EL (cell line): ENCODE measurements at places on chromosomes 13 and 19.

DNA sequence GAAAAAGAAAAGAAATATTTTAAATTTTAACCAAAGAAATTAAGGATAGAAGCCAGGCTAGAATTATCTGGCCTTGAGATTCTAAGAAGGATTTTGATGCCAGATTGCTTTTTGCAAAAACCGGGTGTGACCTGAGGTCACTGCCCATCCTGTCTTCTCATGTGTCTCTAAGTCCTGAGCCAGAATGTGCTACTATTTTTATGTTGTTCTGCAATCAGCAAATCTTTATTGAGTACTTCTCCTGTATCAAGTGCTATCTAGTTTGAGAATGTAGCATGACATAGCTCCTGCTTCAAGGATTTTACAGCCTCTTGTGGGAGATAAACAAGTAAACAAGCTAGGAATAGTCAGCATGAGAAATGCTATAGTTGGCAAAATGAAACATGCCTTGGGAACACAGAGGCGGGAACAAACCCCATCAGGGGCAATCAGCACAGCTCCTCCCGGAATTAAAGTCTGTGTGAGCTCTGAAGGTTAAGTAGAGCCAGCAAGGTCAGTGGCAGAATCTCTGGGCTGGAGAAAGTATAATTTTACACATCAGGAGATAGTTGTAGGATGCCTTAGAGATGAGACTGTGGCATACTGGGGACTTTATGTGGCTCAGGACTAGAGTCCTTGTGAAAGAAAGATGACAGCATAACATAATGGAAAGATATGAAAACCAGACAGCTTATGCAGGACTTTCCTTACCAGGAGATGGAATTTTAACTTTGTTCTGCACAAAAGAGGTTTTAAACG lies 899.5 kb upstream of the SLC10A2 start:
- no peak for DNase-seq

GRCh38 chr19:35088131-35088913 lies 27.3 kb upstream of the FXYD3 start:
- DNase-seq = peak; percentile 95

GRCh38 chr19:36013280-36014011 lies 567 bp downstream of the ALKBH6 start:
- no peak for DNase-seq

GRCh38 chr13:77350811-77351210 lies 23.9 kb upstream of the MYCBP2 start:
- DNase-seq = no peak

- DNase-seq = no peak
Measured at GRCh38 chr19:51421229-51422052, 4.0 kb upstream of the SIGLEC10 start.

GRCh38 chr19:19653597-19654147 lies 9.8 kb downstream of the ATP13A1 start:
- no peak for DNase-seq

DNA sequence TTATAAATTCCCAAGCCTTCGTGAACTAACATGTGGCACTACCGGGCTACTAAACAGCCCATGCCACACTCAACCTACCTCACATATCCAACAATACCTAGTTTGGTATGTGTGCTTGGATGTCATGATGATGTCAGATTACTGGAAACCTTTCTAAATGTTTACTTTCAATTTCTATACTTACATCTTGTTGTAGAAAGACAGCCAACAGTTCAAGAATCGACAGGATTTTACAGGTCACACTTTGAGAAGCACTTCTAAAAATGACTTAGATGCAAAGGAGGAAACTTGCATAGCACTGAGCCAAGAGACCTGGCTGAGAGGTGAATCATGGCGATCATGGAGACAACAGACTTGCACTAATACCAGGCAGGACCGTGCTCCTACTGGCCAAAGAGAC lies 209.9 kb downstream of the COL4A1 start:
- no peak for DNase-seq

DNA sequence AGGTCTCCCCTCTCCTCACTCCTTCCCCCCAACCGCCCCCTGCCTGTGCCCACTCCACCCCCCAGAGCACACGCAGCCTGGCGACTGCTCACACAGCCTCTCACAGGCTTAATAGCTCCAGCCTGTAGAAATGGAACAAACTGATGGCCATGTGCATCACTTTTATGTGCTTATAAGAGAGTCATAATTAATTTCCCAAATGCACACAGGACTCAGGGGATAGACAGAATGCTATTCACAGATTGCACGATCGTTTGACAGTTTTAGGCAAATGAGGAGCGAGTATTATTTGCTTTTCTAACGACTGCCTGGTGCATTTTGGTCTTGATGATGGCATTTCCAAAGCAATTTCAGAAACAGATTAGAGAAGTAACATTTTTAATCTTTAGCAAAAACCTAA lies 97.7 kb upstream of the VSTM2B start:
- DNase-seq = no peak

GRCh38 chr13:60467098-60467497 lies 70.1 kb downstream of the TDRD3 start:
- no peak for DNase-seq

DNA sequence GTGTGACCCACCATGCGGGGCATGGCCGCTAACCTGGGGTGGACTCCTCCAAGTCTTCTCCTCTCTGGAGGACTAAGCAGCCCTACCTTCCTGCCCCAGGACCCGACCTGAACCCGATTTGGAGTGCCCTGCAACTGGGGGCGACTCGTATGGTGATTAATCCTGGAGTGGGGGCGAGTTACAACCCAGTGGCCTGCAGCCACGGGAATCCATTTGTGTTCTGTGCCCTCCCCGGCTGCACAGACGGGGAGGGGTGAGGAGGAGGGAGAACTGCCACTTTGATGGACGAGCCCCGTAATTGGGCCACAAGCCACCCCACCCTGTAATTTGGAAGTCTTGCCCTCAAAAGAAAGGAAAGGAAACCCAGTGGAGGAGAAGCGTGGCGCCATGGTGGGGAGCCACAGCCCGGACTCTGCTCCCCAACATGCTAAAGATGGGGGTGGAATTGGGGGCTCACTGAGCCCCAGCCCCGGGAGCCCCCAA lies 18.0 kb downstream of the PRR36 start:
- no peak for DNase-seq

DNA sequence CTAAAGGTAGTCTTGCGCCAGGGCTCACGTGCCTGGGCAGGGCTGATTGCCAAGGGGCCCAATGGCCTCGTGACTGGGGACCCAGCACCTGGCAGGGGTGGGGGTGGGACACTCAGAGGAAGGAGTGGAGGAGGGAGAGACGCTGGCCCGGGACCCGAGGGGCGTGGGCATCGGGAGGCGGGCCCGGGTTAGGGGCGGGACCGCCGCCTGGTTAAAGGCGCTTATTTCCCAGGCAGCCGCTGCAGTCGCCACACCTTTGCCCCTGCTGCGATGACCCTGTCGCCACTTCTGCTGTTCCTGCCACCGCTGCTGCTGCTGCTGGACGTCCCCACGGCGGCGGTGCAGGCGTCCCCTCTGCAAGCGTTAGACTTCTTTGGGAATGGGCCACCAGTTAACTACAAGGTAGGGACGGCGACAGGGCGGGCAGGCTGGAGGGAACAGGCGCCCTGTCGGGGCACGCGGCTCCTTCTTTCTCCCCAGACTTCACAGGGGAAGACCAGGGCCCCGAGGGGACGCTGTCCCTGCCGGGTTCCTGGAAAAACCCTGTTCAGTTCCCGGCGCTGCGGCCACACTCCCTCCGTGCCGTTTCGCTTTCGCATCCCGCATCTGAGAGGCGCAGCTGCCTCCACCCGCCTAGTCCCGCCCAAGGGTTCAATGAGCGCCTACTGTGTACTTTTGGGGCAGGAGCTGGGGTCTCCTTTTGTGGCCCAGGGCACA lies at the start of gene IFI30:
TSS of gene IFI30 (plus strand) at position 242 of the 717 bp plus-strand sequence. CDS start at position 271, 29 bp downstream.
- peak; percentile 49 for DNase-seq

GRCh38 chr19:14473978-14474578 lies 1.1 kb downstream of the PTGER1 start:
- DNase-seq = no peak

DNA sequence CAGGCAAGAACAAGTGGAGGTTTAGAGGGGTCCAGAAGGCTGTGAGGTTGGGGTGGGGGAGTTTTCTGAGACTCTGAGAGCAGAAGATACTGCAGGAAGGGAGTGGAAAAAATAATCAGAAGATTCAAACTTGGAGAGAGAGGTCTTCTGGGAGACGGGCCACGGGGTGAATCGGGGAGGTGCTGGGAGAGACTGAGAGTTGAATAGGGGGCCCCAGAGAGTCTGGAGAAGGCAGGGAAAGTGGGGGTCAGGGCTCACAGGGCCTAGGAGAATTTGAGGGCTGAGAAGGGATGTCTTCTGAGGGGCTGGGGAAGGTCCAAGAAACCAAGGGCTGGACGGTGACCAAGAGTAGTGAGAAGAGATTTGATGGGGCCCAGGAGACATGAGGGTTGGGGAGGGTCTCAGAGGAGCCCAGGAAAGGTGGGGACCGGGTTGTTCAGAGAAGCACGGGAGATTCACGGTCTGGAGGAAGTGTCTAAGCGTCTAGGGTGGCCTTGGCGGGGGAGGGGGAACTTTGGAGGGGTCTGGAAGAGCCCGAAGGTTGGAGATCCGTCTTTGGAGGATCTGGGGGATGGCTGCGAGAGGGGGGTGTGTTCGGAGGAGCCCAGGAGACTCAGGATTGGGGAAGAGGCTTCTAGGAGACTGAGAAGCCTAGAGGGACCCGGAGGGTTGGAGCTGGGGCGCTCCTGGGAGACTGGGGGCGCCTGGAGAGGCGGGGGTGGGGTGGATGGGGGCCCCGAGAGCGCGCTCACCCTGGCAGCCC lies 1.5 kb downstream of the KCNC3 start:
- no peak for DNase-seq

GRCh38 chr13:101416181-101417042 lies at the start of gene NALCN:
TSS of gene NALCN (minus strand) at chr13:101416508. CDS start at chr13:101399126, 17,382 bp downstream.
- DNase-seq = peak; percentile 38

DNA sequence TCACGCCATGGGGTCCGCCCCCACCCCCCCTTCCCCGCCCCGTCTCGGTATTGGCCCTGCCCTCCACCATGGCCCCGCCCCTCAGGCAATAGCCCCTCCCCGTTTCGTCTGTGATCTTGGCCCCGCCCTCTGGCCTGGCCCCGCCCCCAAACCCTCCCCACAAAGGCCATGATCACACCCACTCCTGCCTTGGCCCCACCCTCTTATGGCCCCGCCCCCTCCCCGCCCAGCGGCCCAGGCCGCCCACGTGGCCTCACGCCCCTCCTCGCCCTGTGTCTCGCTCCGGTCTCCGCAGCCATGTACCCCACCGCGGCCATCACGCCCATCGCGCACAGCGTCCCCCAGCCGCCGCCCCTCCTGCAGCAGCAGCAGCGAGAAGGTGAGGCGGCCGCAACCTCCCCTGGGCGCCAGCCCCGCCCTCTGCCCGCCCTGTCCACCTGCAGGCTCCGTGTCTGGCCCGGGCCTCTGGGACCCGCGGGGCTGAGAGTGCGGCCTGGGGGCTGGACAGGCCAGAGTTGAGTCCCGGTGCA lies 61.3 kb downstream of the CELF5 start:
- no peak for DNase-seq

GRCh38 chr19:23394511-23394910 lies 760 bp downstream of the ZNF91 start:
- DNase-seq = peak; percentile 46

DNA sequence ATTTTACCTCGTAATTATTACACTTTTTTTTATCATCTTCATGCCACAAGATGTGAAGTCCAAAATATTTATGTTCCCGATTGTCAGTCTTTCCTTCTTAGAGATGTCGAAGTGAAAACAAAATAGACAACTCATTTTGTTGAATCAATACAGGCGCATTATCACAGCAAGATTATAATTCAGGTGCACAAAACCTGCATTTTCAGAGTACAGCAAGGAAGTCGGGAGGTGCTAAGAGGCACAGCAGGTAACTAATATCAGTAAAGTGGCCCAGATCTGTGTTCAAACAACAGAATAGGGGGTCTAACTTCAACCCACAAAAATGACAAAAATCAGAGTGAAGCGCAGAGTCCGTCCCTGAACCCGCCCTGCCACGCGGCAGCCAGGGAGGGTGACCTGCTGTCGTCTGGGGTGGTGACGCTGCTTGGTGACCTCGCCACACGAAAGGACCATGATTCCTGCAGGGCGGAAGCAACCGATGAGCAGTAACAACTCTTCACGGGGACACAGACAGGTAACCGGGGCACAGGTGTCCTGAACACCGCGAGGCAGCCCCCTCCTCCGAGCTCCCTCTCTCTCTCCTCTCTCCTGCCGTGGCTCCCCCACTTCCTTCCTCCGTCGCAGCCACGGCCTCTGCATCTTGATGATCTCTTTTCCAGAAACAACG lies 50.9 kb upstream of the SPACA7 start:
- DNase-seq = no peak

- DNase-seq = peak; percentile 6
Measured at GRCh38 chr13:21672796-21673538, 2.1 kb downstream of the FGF9 start.

DNA sequence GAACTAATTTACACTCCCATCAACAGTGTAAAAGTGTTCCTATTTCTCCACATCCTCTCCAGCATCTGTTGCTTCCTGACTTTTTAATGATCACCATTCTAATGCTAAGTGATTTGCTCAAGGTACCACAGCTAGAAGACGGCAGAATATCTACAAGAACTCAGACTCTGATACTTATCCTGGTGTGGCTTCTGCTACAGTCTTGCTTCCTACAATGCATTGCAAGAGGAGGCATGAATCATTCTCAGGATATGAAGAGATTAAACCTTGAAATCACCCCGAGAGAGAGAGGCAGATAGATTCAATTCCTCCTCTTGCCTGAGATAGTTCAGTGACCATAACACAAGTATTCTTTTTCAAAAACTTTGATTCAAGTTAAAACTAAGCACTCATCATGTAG lies 306.4 kb downstream of the TBC1D4 start:
- DNase-seq = no peak

- no peak for DNase-seq
Measured at GRCh38 chr13:52845334-52845761, 3.1 kb downstream of the PCDH8 start.

DNA sequence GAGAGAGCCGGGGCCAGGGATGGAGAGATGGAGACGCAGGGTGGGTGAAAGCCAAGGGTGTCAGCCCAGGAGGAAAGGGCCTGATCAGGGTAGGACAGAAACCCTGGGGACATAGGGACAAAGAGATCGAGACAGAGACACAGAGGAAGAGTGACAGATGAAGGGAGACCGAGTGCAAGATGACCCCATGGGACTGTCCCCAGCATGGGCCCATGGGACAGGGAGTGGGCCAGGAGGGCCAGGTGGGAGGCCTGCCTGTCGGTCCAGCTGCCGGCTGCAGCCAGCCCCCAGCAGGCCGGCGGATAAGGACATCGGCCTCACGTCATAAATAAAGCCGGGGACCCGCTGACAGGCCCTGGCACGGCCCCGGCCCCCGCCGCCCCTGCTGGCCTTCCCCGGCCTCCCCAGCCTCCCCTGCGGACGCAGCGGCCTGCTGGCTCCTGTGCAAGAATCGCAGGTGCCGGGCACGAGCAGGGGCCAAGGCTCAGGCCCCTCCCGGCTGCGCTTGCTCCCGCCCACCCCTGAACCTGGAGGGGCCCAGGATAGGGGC lies 6.3 kb downstream of the REX1BD start:
- no peak for DNase-seq

DNA sequence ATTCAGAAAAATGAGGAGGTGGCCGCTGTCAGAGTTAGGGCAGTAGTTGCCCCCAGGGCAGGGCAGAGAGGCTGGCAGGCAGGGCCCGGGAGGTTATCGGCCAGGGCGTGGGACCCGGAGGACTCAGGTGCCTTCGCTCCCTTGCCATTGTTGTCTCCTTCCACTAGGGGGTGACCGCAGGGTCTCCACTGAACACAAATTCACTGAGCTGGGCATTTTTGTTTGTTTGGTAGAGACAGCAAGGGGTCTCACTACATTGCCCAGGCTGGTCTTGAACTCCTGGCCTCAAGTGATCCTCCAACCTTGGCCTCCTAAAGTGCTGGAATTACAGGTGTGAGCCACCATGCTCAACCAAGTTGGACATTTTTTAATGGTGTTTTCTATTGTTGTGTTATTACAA lies 25.1 kb downstream of the CARS2 start:
- no peak for DNase-seq

- no peak for DNase-seq
Measured at GRCh38 chr13:85879014-85879413, 79.8 kb upstream of the SLITRK6 start.
